ENCODE measurements at places on chromosomes 2 and 18.

GRCh38 chr2:40120026-40120425 is 331.9 kb downstream of the SLC8A1 start:
- no peak for DNase-seq

- no peak for DNase-seq
These were observed 88.0 kb downstream of the AFF3 start for GRCh38 chr2:100054426-100054825.

- DNase-seq: no peak
These were observed 62.7 kb downstream of the PTRHD1 start for GRCh38 chr2:24730481-24730880.

- no peak for DNase-seq
These were observed 209.2 kb upstream of the STK17B start for GRCh38 chr2:196380575-196380974.

DNA sequence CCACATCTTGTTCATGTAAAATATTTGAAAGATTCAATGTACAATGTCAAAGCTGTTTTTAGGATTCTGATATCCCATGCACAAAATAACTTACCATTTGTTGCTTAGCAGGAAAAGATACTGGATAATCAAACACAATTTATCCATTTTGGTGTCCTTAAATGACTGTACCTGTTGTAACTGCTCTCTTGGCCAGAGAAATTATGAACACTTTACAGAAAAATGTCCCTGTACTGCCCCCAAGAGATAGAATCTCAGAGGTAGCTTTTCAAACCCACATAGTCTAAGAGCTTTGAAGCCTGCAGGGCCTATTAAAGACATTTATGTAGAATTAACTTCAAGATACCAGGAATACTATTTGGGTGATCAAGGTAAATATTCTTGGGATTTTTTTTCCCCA is 12.2 kb upstream of the ME2 start:
- DNase-seq: no peak

GRCh38 chr2:99552529-99552928 is 62.7 kb upstream of the REV1 start:
- DNase-seq: no peak

- no peak for DNase-seq
These were observed 40.5 kb downstream of the MYO5B start for GRCh38 chr18:50154420-50154819.

Data from SHP77 treated with DMSO at 0.1 percent for 48 hours (cell line).